Body of pancreas (tissue), 4 donors: ENCODE measurements at places on chromosomes 5 and 9. TPM values are rescaled to one million over a fixed set of nuclear protein-coding genes. Genes with fewer than 3 reads are reported as not detected.

The FLT4 gene
- total RNA-seq: 6.3 TPM

DNA sequence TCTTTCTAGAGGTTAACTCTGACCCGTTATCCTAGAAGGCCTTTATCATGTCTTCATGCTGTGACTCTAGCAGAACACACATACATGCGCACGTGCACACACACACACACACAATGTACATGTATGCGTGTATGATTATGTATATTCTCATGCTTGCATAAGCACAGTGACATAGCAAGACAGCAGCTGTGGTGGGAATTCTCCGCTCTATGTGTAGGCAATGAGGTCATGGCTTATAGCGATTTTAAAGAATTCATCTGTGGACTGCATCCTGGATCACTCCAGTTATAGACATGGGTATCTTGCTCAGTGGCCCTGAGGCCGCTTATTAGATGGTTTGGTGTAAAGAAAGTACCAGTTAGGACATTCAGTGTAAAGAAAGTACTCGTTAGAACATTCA lies 106.2 kb downstream of the FBXL7 start:
- no peaks in the 10 kb centered on the region for H3K27me3 ChIP-seq
- H3K36me3 ChIP-seq: no peaks in the 10 kb centered on the region
- no peak overlapping the region for H3K27ac ChIP-seq

- H3K4me3 ChIP-seq: no peak overlapping the region
- no peaks in the 10 kb centered on the region for H3K27me3 ChIP-seq
- H3K36me3 ChIP-seq: no peaks in the 10 kb centered on the region
- no peak overlapping the region for H3K27ac ChIP-seq
- no peak for DNase-seq
- no peaks in the 10 kb centered on the region for H3K4me1 ChIP-seq
Measured at GRCh38 chr5:89524785-89525184, 641.8 kb upstream of the MEF2C start.

DNA sequence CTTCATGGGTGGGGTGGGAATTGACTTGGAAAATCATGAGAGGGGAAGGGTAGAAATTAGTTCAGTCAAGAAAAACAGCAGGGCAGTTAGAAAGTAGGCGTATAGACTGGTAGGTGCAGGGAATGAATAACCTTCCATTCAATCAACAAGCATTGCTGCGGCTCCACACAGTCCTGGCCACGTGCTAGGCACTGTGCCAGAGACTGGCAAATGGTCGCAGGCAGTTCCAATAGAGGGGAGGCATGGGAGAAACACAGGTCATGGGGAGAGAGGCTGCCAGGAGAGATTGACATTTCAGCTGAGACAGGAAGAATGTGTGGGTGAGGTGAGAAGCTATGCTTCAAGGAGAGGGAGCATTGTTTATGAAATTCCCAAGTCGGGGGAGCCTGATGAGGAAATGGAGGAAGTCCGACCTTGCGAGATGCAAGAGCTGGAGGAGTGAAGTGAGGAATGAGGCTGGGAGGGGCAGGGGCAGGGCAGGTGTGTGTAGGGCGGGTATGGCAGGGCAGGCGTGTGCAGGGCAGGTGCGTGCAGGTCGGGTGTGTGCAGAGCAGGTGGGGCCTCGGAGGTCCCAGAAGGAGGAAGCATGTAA lies 54.4 kb upstream of the PPARGC1B start:
- H3K4me1 ChIP-seq: no peaks in the 10 kb centered on the region
- no peaks in the 10 kb centered on the region for H3K27me3 ChIP-seq
- no peak for DNase-seq
- no peaks in the 10 kb centered on the region for H3K36me3 ChIP-seq
- H3K27ac ChIP-seq: no peak overlapping the region
- H3K4me3 ChIP-seq: no peak overlapping the region

DNA sequence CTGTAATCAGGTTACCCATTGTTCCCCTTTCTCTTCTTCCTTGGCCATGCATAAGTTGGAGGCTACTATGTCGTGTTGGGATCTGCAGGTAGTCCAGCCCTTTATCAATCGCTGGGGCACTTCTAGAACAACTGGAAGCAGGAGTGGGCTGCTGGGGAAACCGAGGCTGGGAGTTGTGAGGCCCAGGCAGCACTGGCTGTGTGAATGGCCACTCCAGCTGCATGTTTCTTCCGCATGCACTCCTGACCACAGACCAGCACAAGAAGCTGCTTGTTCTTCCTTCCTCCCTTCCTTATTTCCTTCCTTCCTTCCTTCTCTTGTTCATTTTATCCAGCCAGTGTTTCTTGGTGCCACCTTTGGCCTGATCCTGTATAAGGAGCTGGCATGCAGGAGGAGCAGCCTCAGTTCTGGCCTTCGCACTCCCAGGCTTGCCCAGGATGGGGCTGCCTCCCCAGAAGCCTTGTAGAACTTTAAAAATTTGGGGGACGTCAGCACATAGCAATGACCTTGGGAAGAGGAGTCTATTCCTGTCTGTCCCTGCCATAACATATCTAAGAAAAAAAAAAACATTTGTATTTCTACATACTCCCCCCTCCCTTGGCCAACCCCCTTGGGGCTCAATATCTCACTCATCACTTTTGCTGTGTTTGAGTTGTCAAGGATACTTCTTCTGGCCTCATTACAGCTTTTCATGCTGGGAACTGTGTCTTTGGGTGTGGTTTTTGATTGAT lies 20.8 kb upstream of the CXCL14 start:
- no peaks in the 10 kb centered on the region for H3K4me1 ChIP-seq
- H3K4me3 ChIP-seq: no peak overlapping the region
- H3K27me3 ChIP-seq: no peaks in the 10 kb centered on the region
- no peaks in the 10 kb centered on the region for H3K36me3 ChIP-seq

GRCh38 chr5:66908230-66908629 lies 288.4 kb downstream of the CD180 start:
- DNase-seq: no peak
- no peak overlapping the region for H3K4me3 ChIP-seq
- no peaks in the 10 kb centered on the region for H3K36me3 ChIP-seq
- no peaks in the 10 kb centered on the region for H3K27me3 ChIP-seq

The CDC25C gene
- not detected for total RNA-seq

DNA sequence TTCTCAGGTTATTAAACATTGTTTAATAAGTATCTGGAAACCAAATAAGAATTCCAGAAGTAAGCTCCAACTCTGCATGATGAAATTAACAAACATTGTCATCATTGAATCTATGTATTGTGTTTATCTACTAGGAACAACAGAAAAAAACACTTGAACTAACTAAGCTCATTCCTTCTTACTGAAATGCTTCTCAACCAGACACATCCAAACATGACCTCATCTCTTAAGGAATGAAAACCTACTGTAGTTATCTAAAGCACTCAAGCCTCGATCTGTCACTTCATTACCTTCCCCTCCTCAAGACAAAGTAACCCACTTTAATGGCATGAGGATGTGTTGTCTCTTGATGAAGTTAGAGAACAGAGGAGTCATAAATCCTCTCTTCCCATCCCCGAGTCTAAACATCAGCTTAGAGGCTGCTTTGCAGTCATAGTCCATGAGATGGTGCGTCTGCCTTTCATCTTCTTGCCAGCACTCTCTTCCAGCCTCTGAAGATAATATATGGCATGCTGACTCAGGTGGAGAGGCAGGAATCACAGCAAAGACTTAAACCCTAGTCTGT lies 86.5 kb downstream of the CEMIP2 start:
- H3K27ac ChIP-seq: no peak overlapping the region
- no peak overlapping the region for H3K4me3 ChIP-seq
- H3K27me3 ChIP-seq: no peaks in the 10 kb centered on the region
- no peak for DNase-seq
- H3K36me3 ChIP-seq: peaks cover 4% of the 10 kb centered on the region

- H3K4me1 ChIP-seq: no peaks in the 10 kb centered on the region
- no peak overlapping the region for H3K27ac ChIP-seq
- DNase-seq: no peak
- no peaks in the 10 kb centered on the region for H3K27me3 ChIP-seq
Measured at GRCh38 chr9:108466304-108466703, 389.5 kb downstream of the ACTL7B start.

- H3K4me3 ChIP-seq: peak overlapping the region; percentile 90
- H3K36me3 ChIP-seq: no peaks in the 10 kb centered on the region
- no peaks in the 10 kb centered on the region for H3K27me3 ChIP-seq
Measured at GRCh38 chr9:126805554-126806262, 868 bp downstream of the ZBTB43 start.

The SPATA31D3 gene
- total RNA-seq: not detected

DNA sequence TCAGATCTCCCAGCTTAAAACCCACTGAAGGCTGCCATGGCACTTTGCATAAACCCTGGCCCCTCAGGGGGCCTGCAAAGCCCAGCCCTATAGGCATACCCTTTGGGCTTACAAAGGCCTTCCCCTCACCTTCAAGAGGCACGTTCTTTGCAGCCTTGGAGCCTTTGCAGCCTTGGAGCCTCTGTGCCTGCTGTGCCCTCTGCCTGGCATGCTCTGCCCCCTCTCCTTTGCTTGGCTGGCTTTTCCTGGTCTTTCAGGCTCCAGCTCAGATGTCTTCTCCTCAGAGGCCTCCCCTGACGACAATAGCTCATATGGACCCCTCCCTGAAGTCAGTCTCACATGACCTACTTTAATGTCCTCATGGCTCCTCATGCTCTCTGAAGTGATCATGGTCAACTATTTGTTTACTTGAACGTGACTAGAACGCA lies 60.3 kb downstream of the CXXC5 start:
- no peaks in the 10 kb centered on the region for H3K36me3 ChIP-seq
- H3K4me3 ChIP-seq: no peak overlapping the region
- H3K4me1 ChIP-seq: peaks cover 37% of the 10 kb centered on the region

- peaks cover 69% of the 10 kb centered on the region for H3K36me3 ChIP-seq
- H3K4me3 ChIP-seq: no peak overlapping the region
- no peaks in the 10 kb centered on the region for H3K4me1 ChIP-seq
- DNase-seq: no peak
Measured at GRCh38 chr5:141574122-141574510, 44.7 kb downstream of the DIAPH1 start.

- H3K4me3 ChIP-seq: no peak overlapping the region
- H3K27me3 ChIP-seq: no peaks in the 10 kb centered on the region
- H3K36me3 ChIP-seq: no peaks in the 10 kb centered on the region
- peaks cover 9% of the 10 kb centered on the region for H3K4me1 ChIP-seq
- DNase-seq: peak; percentile 17
Measured at GRCh38 chr5:139091439-139092156, 106.6 kb downstream of the SIL1 start.

DNA sequence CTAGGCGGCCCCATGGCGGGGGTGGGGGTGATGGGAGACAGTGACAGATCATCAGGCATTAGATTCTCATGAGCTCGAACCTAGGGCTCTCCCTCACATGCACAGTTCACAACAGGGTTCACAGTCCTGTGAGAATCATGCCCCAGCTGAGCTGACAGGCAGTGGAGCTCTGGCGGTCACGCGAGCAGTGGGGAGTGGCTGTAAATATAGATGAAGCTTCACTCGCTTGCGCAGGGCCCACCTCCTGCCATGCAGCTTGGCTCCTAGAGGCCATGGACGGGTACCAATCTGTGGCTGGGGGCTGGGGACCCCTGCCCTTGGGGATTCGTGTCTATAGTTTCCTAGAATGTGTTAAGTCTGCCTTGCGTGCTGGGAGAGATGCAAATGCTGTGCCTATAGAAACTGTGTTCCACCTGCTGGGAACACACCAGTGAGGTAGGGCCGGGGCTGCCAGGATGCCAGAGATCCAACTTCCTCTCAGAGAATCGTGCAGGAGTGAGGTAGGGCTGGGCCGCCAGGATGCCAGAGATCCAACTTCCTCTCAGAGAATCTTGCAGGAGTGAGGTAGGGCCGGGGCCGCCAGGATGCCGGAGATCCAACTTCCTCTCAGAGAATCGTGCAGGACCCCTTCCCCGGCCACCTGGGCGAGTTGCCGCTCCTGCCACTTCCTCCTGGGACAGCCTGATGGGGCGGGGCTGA lies 14.1 kb upstream of the EXOC3 start:
- no peaks in the 10 kb centered on the region for H3K27me3 ChIP-seq
- H3K27ac ChIP-seq: no peak overlapping the region

The GADD45G gene
- total RNA-seq: 54.2 TPM

- no peak overlapping the region for H3K27ac ChIP-seq
- H3K36me3 ChIP-seq: no peaks in the 10 kb centered on the region
- DNase-seq: no peak
Measured at GRCh38 chr5:94777056-94777880, 158.8 kb downstream of the SLF1 start.

- no peaks in the 10 kb centered on the region for H3K4me1 ChIP-seq
- no peak overlapping the region for H3K27ac ChIP-seq
- no peak overlapping the region for H3K4me3 ChIP-seq
- no peaks in the 10 kb centered on the region for H3K27me3 ChIP-seq
- H3K36me3 ChIP-seq: no peaks in the 10 kb centered on the region
- DNase-seq: no peak
Measured at GRCh38 chr5:124315741-124316415, 430.6 kb downstream of the ZNF608 start.

The BTNL8 gene
- 1.0 TPM for total RNA-seq

The NIPAL4 gene
- total RNA-seq: not detected

DNA sequence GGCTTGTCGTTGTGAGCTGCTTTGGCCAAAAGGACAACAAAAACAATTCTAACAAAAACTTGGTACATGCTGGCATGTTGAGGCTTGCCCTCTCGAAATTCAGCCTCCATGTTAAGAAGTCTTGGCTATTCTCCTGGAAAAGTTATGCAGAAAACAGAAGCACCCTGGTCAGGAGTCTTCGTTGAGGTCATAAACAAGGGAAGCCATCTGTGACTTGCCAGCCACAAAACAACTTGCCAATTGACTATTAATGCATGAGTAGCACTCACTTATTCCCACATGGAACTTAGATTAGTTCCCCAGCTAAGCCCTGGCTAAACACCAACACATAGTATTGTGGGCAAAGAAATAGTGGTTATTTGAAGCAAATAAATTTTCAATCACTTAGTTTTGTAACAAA lies 521.0 kb upstream of the CHD1 start:
- no peaks in the 10 kb centered on the region for H3K27me3 ChIP-seq
- no peak overlapping the region for H3K4me3 ChIP-seq
- no peaks in the 10 kb centered on the region for H3K36me3 ChIP-seq
- no peaks in the 10 kb centered on the region for H3K4me1 ChIP-seq
- DNase-seq: no peak
- H3K27ac ChIP-seq: no peak overlapping the region

The CDH9 gene
- total RNA-seq: not detected

- H3K27me3 ChIP-seq: no peaks in the 10 kb centered on the region
- peaks cover 28% of the 10 kb centered on the region for H3K4me1 ChIP-seq
- no peak overlapping the region for H3K4me3 ChIP-seq
- DNase-seq: no peak
Measured at GRCh38 chr5:61414806-61415205, 82.7 kb downstream of the ZSWIM6 start.

DNA sequence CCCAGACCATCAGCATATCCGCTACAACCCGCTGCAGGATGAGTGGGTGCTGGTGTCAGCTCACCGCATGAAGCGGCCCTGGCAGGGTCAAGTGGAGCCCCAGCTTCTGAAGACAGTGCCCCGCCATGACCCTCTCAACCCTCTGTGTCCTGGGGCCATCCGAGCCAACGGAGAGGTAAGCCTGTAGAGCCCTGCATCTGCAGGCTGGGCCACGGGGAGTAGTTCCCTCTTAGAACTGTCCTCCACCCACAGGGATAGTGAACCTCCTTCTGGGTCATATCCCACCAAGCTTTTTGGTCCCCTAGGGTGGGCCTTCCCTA lies 569 bp downstream of the GALT start:
- peaks cover 53% of the 10 kb centered on the region for H3K4me1 ChIP-seq
- H3K27ac ChIP-seq: peak overlapping the region; percentile 84
- H3K27me3 ChIP-seq: no peaks in the 10 kb centered on the region
- H3K4me3 ChIP-seq: peak overlapping the region; percentile 45

GRCh38 chr5:118791926-118792734 lies 196.2 kb downstream of the DTWD2 start:
- H3K4me3 ChIP-seq: no peak overlapping the region
- H3K27ac ChIP-seq: peak overlapping the region; percentile 38
- peak; percentile 53 for DNase-seq

- H3K27me3 ChIP-seq: no peaks in the 10 kb centered on the region
- H3K36me3 ChIP-seq: no peaks in the 10 kb centered on the region
- DNase-seq: no peak
- H3K27ac ChIP-seq: no peak overlapping the region
Measured at GRCh38 chr5:96969366-96969765, 33.5 kb downstream of the LNPEP start.
